ENCODE measurements at places on chromosomes 1 and 21. TPM values are rescaled to one million over a fixed set of nuclear protein-coding genes. Genes with fewer than 3 reads are reported as not detected.

The NBPF11 gene
- total RNA-seq: 4.2 TPM

The EXTL1 gene
- not detected for total RNA-seq

The ANGPTL3 gene
- not detected for total RNA-seq

The HES3 gene
- not detected for total RNA-seq

The RNF186 gene
- not detected for total RNA-seq

The SPATA17 gene
- 0.18 TPM for total RNA-seq

The BGLAP gene
- 1.4 TPM for total RNA-seq

The NHLH1 gene
- total RNA-seq: not detected

The FABP3 gene
- 2.2 TPM for total RNA-seq

The MSH4 gene
- total RNA-seq: under 0.01 TPM

The SYTL1 gene
- total RNA-seq: 0.65 TPM

The RIT1 gene
- total RNA-seq: 24.3 TPM

The OR2L5 gene
- total RNA-seq: not detected

The AMPD1 gene
- not detected for total RNA-seq

The TRAF3IP3 gene
- not detected for total RNA-seq

The ZNF593 gene
- total RNA-seq: 51.1 TPM

The ANKRD34A gene
- total RNA-seq: 0.18 TPM

The CCDC185 gene
- not detected for total RNA-seq

Data from cardiac atrium fibroblast (primary cell).